ENCODE measurements at places on chromosomes 4 and X.

- no peak for DNase-seq
Measured at GRCh38 chrX:86021652-86022289, 25.6 kb downstream of the CHM start.

DNA sequence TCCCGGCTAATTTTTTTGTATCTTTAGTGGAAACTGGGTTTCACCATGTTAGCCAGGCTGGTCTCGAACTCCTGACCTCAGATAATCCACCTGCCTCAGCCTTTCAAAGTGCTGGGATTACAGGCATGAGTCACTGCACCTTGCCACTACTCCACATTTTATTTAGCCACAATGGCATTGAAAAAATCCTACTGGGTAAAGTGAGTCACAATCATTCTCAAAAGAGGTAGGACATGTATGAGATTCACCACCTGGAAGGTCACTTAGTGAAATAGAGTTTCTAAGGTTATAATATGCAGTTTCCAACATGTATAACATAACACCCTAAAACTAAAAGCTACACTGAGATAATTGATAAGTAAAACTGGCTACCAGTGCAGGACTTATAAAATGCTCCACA, 159.2 kb downstream of the BTC start:
- DNase-seq = no peak

DNA sequence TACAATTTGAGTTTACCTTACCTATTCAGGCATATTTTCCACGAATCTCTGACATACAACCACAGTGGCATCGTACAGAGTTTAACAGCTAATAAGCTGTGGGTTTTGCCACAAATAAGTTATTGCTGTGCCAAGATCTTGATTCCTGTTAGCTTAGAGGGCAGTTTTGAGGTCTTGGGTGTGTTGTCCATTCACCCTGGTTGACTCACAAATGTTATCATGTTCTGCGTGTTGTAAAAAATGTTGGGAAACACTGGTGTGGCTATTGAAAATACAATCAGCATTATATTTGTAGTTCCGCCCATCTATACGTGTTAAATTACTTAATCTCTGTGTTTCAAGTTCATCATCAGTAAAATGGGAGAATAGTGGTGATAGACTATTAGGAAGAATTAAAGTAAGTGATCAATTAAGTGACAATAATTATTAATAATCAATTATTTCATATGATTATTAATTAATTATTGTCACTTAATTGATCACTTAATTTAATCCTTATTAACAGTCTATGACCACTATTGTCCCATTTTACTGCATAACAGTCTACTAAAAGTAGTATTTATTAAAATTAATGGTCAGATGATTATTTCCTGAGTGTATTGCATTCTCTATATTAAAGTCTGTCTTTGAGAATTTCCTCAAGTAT, 96.3 kb downstream of the TMA16 start:
- DNase-seq = no peak

DNA sequence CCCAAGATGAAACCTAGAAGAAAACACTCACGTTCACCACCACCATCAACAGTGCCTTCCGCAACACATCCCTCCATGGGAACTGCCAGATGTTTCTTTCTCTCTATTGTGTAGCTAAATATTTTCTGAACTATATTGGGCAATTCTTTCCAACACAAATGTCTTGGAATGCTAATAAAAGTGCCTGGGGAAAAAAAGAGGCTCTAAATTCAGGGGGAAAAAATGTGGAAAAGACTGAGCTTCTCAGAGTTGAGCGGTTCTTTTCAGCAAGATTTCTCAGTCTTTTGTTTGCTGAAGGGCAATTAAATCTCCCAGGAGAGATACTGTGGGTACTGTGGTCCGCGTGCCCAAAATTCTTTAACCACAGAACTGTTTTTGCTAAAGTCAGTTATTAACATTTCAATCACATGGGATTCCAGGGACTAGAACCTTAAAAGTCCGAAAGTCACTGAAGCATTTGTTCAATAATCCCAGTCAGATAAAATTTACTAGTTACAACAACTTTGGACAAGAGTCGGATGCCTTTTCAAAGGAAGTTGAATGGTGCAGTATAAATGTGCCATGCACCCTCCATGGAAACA, 51.9 kb upstream of the DHRSX start:
- no peak for DNase-seq

DNA sequence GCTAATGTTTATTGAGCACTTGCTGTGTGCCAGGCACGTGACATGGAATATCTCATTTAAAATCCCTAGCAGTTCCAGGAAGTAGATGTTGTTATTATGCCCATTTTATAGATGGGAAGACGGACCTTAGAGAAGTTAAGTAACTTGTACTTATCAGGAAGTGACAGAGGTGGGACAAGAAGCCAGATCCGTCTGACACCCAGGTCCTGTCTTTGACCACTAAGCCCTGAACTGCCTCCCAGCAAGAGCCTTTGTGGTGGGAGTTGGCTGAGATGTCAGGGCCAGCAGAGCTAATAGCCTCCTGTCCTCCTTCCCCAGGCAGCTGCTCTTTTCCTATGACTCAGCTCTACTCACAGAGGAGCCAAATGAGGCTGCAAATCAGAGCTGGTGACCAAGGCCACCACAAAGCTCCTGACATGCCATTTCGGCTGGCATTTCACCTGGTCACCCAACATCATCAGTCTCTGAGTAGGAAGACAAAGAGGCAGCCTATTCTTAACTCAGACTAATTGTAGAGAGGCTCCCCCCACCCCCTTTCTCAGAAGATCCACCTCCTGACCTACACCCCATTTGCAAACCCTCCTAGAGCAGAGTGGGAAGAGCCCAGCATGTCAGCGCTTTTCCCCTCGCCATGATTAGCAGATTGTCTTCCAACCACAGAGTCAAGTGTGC, 175.1 kb upstream of the KIT start:
- no peak for DNase-seq

DNA sequence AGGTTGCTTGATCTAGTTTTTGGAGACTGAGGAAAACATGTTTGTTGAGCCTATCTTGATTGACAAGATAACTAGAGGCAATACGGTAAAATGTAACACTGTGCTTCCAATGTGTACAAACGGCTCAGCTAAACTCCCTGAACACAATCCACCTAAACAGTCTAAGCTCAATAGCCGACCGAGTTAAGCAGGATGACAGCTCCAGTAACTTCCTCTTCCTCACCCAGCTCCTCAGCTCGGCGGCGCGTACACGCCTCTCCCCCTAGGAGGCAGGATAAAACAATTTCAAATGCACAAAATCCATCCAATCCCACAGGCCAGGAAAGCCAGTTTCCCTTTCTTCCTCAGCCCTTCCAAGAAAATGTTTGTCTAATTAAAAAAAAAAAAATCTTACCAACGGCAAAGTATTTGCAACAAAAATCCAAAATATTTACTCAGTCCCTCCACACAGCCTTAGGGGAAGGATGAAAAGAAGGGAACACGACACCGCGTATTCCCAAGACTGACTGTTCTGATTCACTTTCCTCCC, 1.0 kb downstream of the CNOT6L start:
- peak; percentile 58 for DNase-seq

DNA sequence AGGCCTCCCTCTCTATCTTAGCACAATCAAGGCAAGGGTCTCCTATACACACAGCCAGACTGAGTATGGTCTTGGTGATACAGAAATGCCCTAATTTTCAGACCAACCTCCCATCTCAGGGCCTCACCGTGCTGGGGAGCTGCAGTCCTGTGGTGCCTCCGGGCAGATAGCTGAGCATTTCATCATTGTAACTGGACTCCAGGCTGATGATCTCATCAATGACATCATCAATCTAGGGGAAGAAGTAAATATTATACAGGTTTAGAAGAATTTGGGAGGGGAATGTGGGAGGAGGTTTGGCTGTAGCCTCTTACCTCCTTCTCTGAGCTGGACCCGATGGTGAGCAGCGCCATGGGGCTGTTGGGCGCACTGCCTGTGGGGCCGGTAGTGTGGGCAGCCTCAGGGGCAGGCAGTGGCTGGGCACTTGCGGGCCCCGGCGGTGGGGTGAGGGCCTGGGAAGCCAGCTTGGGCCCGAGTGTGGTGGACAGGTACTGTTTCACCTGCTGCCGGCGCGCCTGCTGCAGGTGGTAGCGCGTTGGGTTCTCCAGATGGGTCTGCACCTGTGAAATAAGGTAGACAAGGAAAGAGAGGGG, 5.2 kb downstream of the TFE3 start:
- DNase-seq = no peak

- DNase-seq = no peak
Measured at GRCh38 chr4:39635023-39635422, 3.6 kb downstream of the SMIM14 start.

- no peak for DNase-seq
Measured at GRCh38 chr4:6538575-6538974, 36.4 kb upstream of the MAN2B2 start.

GRCh38 chrX:107716118-107716684, 59.4 kb downstream of the TSC22D3 start:
- DNase-seq = peak; percentile 44

DNA sequence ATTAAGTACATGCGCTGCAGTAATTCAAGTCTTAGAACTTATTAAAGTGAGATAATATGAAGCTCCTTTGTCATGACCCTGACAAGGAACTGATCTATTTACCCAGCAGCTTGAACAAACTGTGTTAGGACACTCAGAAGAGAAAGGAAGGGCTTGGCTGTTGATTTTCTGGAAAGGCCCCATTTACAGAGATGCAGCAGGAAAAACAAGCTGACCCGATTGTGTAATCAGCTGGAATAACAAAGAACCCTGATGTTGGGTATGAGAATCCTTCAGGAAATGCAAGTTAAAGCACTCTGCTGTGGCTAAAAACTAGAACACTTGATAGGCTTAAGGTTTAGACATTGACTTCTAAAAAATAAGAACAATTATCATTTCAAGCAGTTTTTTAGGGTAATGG, 64.8 kb downstream of the TBC1D9 start:
- DNase-seq = no peak

DNA sequence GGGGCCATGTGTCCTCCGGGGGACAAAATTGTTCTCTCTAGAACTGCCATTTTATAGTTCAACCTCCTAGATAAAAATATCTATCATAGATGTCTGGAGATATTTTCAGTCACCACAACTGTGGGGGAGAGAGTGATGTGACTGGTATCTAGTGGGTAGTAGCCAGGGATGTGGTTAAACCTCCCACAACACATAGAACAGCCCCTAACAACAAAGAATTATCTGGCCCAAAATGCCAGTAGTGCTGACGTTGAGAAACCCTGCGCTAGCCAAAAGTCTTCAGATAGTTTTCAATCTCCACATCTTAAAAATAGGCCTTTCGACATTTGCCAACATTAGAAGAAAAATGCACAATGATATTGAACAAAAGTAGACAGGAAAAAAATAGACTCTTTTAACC, 19.0 kb upstream of the SUPT20HL2 start:
- DNase-seq = no peak

DNA sequence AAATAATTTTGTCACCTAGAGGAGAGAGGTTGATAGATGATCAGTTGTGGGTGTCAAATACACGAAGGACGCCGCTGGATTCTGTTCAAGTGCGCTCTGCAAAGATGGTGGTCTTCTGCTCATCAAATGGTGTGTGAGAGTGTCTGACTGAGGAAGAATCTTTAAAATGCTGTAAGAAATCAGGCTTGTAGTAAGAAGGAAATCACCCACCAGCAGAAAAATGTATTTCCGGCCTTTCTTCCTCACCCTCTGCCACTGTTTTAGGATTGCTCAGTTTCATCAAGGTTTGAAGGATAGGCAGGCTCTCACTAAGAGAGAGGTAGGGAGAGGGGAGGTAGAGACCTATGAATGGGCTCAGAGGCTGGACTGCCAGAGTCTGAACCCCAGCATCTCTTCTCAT, 28.7 kb downstream of the RHOH start:
- DNase-seq = no peak

DNA sequence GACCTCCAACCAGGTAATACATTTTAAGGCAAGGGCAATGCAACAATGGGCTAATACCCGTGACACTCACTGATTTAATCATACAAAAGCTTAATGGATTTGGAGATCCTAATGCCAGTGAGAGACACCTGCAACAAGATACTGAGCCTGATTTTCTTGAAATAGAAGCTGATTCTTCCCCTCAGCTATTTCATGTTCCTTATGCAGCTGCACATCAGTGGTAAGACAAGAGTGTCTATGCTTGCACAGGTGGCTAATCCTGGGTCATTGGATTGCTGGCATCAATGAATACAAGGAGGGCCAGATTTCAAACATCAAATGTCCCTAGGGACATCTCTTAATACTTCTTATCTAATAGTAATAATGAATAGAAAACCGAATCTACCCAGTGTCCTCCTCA, 139.7 kb downstream of the PPARGC1A start:
- DNase-seq = no peak

DNA sequence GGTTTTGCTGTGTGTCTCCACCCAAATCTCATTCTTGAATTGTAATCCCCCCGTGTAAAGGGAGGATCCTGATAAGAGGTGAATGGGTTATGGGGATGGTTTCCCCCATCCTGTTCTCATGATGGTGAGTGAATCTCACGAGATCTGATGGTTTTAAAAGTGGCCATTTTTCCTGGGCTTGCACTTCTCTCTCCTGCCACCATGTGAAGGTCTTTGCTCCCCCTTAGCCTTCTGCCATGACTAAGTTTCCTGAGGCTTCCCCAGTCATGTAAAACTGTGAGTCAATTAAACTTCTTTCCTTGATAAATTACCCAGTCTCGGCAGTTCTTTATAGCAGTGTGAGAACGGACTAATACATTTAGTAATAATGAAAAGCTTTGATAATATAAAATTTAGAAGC, 46.9 kb downstream of the ANTXR2 start:
- DNase-seq = no peak

DNA sequence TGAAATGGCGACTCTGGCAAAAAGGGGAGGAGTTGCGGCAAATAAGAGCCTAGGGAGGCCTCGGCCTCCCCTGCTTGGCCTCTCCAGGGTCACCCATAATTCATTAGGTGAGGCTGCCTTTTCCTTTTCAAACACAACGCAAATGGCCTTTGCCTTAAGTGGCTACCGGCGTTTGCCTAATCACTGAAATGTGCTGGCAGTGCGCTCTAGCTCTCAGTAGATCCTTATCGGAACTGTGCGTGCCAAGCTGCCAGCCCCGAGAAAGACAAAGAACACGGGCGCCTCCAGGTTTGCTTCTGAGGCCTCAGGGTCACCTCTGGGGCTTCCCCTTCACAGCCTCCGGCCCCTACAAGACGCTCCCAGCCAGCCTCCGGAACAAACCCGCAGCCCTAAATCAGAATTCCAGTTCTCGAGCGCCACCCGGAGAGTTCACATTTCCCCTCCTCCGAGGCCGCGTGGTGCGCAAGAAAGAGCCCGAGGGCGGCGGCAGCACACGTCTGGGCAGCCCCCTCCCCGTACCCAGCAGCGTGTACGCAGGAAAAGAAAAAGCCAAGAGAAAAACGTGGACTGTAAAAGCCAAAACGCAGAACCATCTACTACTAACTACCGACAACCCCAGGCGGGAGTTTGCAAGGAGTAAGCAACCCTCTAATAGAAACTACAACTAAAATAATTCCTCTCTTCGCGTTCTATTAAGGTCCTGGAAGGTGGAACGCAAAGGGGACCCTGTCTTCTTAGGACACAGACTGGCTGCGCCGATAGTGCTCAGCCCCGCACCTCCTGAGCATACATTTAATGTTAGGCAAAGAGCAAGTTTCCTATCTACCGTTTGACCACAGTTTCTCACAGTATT, 76.5 kb upstream of the BCOR start:
- peak; percentile 71 for DNase-seq

DNA sequence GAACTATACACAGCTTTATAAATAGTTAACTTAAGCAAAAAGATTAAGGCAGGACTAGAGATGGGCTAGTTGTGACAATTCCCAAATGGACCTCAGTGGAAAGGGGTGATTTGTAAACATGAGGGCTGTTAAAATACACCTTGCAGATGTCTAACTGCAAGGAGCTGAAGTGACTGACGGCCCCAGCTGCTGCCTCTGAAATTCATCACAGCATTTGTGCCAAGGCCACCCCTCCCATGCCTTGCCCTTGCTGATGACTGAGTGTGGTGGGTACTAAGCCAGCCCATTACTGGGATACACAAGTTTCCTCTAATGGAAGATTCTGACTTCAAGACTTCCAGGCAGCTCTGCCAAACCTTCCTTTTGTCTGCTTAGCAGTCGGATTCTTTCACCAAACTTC, 23.7 kb upstream of the EGFL6 start:
- DNase-seq = no peak

Data from CD4-positive, alpha-beta T cell treated with Interleukin-10 for 1 hour (primary cell).